HuH-7 (cell line): ENCODE measurements at places on chromosomes 13 and 19.

DNA sequence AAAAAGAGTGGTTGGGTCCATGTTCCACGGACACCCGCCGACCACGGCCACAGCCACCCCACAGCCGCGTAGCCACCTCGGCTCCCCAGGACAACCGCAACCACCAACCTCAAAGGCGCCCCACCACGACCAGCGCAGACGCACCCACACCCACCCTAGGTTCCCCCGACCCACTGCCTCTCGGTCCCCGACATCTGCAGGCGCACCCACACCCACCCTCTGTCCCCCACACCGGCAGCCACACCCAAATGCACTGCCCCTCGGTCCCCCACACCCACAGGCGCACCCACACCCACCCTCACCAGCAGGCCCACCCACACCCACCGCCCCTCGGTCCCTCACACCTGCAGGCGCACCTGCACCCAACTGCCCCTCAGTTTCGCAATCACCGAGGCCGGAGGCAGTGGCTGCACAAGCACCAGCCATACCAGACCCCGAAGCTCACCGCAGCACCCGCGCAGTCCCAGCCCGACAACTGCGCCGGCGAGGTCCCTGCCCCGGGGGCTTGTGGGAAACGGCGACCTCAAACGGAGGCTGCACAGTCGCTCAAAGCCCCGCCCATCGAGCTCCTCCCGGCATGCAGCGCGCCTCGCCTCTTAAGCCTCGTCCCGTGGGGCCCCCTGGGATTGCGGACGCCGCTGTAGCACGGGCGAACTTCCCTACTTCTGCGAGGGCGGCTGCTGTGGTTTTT, 18.3 kb downstream of the ZNF77 start:
- DNase-seq = no peak

DNA sequence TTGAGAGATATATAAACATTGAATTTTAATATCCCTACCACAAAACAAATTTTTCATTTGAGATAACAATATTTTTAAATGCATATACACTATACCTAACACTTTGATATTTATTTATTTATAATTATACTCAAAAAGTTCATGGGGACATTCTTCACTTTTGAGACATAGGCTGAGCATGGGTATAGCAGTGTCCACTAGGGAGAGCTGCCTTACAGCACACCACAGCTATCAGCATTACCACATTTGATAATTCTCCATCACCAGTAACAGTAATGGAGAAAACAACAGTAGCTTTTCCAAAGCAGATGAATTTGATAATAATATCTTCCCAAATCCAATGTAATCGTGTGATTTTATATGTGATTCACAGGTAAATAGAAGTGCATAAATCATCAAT, 626.1 kb downstream of the DACH1 start:
- DNase-seq = peak; percentile 22

DNA sequence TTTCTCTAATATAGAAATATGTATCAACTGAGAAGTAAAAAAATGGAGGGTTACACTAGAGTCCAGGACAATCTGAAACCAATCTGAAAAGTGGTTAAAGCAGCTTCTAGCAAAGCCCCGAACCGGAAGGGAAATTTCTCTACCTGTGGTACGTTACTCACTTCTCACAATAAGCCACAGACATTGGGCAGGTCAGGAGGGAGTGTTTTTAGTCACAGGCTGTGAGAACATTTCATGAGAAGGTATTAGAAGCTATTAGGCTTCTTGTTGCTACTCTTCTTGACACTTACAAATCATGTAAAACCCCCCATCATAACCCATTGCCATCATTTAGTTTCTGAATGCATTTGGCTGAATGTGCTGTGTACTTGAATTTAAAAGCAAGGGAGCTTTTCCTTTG, 120.9 kb downstream of the NUFIP1 start:
- DNase-seq = no peak

DNA sequence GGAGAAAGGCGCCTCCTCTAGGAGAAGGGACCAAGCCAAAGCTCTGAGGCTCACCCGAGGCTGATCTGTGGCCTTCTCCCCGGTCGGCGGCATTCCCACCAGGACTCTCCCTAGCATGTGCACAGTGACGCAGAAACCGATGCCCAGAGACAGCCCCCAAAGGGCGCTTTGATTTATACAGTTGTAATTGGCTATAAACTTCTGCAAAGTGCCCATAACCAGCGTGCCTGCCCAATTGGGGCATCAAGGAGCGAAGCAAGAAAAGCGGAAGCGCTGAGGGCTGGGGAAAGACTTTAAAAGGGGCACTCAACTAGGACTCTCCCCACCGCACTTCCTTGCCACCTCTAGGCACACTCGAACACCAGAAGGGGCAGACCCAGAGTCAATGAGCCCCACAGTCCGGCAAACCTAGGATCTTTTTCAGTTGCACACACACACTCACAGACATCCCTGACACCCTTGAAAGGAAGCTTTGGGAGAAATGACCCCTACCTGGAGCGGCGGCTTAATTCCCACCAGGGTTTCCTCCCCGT, 1.8 kb downstream of the CDX2 start:
- DNase-seq = no peak

GRCh38 chr13:30869491-30869890, 36.6 kb upstream of the MEDAG start:
- DNase-seq = no peak

- DNase-seq = no peak
Observed at GRCh38 chr13:62038214-62038613, 622.6 kb upstream of the PCDH20 start.

DNA sequence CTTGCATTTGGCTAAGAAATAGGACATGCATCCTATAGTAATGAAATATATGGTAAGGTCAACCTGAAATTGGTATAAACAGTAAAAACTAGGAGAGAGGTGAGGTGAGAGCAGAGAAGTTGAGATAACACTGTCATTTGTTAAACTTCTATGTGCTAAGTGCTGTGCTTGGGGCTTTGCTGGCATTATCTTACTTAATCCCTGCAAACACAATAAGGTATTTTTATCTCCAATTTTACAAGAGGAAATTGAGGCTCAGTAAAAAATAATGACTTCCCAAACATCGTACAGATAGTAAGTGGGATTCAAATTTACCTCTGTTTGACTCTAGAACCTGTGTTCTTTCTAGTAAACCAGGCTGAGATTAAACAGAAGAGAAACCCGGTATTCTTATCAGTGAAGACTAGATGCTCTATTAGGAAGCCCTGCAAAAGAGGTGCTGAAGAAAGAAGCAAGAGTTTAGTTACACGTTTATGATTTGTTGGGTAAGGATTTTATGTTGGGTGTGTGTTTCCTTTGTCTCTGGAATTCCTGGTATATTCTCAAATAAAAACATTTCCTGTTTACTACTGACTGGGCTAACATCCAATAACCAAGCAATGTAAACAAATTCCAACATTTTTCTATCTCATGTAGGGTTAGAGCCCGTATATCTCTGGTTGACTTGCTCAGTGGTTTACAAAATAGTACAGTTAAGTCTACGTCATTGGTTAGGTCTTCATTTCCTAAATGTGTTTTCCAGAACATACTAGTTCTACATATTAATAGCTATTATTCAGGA, 137.3 kb upstream of the FNDC3A start:
- DNase-seq = no peak

DNA sequence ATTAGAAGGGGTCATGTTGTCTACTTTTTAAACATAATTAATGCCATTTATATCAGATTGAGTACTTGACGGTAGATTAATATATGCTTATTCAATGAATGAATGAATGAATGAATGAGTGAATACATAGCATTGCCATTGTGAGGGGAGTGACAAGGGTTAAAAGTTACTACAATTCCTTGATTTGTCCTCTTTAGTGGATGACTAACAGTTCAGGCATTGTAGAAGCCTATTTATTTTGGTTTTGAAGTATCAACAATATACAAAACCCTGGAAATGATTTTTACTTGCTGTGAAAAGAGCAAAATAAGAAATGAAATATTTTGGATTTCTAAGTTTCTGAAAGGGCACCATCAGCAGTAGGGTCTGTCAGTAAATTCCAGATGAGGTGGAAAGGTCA, 122.7 kb downstream of the CYSLTR2 start:
- no peak for DNase-seq

DNA sequence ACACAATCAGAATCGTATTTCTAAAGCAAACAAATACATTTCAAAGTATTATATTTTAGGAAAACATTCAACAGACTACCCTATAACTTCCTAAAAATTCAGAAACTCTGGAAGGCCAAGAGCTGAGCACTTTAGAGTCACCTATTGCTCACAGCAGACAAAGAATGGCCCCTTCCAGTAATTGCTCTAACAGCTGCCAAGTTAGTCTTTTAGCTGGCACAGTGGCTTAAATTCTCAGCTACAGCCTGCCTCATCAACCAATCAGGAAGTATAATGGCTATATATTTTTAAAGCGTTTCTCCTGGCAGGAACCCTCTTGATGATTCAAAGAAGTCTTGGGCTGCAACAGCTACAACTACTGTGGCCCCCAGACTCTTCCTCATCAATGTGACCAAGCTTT, 14.9 kb upstream of the SLITRK5 start:
- DNase-seq = no peak

DNA sequence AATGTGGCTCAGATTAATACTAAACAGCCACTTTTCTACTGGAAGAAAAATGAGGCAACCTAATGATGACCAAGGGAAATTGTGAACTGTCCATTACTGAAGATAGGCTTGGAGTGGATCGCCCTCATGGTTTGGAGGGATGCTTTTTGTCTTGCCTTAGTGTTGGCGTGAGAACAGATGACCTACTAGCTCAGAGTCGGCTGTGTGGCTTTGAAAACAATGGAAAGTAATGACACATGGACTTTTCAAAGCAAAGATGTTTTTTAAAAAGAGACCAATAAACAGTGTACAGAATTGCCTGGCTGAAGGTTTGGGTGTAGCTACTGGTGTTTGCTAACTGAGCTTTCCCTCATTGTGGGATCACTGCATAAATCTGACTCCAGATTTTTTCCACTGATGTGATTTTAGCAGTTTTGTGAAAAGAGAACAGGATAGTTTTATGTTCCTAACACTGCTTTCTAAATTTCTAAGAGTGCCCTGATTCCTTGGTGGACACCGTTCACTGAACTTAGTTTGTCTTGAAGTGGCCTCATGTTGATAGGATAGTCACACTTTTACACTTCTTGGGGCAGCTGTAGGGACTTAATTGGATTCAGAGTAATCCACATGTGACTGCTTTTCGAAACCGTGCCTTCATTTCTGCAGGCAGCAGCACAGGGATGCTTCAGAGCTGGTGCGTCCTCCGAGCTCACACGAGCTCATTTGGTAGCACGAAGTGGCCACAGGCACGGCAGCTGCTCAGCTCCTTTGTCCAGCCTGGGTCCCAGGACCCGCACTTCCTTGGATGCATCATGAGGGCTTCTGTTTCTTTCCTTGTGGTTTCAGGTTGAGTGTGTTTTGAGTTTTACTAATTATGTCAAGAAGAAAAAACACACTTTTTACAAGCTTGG, 4.3 kb downstream of the CEBPG start:
- no peak for DNase-seq

DNA sequence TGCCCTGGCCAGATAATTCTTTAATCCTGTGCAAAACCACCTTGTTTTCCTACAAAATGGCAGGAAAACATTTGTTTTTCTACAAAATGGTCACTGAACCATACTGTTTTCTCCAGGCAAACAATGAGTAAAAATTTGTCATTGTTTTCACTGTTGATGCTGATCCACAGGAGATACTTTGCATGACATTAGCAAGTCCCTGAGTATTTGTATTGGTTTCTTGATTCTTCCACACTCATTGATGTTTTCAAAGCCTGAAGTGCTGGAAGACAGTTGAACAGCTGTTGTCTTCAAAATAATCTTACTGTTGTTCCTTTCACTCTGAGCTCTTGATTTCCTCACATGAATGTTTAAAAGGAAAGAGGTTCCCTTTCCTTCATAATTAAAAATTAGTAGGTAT, 123.1 kb upstream of the HTR2A start:
- DNase-seq = no peak

GRCh38 chr19:7894612-7895309, 6.5 kb downstream of the LRRC8E start:
- no peak for DNase-seq

DNA sequence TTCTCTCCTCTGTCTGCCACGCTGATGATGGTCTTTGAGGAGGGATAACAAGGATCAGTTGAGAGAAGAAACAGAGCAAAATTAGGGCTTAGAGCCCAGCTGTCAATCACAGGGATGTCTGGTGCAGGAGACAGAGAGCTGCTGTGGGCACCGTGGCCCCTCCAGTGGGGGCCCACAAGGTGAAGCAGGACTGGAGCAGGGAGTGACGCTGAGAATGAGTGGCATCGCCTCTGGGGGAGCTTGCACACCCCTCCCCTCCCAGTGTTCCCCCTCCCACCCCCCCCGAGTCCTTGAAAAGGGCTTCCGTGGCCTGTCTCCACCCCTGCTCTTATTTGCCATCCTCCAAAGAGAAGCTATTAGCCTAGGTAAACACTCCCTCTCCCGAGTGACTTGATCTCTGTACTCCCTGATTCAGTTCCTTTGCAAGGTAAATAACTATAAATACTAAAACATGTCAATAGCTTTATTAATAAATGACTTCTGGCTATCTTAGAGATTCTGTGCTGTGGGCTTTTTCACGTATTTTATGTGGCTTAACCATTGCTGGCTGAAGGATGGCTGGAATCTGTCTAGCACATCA, 440.0 kb downstream of the ZNF536 start:
- DNase-seq = no peak

DNA sequence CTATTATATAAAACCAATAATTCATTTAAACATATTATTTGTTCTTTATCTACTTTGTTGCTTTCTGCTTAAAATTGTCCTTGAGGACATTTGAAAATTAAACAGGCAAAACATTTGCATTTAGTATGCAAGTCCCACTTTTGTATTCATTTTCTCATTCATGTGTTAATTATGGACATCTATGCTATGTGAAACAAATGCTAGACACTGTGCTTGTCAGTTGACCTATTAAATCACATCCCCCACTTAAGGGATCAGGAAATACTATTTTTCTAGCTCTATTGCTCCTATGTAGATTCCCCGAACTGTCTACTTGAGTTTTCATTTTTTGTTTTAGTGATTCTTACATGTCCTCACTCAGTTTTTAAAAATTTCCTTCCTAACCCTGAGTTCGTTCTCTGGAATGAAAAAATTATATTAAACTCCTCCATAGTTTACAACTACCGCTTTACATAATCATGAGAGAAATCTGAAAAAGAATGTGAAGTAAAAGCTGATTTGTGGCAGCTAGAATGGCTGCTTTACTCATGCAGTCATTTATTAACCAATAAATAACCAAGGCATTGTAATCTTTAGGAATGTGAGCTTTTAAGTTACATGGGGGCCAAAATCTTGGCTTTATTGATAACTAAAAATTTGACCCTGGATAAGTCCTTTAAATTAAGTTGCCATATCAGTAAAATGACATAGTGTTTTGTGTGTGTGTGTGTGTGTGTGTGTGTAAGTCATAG, 188.5 kb downstream of the LIG4 start:
- no peak for DNase-seq

DNA sequence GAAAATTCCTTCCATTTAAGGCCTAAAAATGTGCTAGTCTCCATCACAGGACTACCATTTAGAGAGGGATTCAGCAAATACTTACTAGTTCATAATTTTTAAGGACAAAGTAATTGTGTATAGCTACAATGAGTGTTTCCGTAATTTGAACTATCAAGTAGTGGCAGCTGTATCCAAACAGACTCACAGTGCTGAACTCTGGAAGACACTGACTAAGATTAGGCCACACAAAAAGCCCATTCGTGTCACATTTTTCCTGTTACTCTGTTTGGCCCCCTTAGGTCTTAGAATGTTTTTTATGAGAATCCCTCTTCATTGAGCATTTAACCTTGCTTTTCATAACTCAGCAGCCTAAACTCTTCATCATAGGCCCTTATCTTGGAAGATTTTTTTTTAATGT, 731.2 kb upstream of the PCDH9 start:
- DNase-seq = no peak
